ENCODE measurements at places on chromosomes 12 and 14.

DNA sequence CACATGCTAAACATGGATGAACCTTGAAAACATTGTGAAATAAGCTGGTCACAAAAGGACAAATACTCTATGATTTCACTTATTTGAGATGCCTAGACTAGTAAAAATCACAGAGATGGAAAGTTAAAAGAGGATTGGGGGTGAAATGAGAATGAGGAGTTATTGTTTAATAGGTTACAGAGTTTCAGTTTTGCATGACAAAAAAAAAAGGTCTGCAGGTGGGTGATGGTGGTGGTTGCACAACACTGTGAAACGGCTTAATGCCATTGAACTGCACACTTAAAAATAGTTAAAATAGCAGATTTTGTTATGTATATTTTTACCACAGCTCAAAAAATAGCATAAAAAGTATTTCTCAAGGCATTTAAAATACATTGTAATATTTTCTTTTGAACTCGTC lies 151.9 kb upstream of the NRXN3 start:
- DNase-seq = no peak

DNA sequence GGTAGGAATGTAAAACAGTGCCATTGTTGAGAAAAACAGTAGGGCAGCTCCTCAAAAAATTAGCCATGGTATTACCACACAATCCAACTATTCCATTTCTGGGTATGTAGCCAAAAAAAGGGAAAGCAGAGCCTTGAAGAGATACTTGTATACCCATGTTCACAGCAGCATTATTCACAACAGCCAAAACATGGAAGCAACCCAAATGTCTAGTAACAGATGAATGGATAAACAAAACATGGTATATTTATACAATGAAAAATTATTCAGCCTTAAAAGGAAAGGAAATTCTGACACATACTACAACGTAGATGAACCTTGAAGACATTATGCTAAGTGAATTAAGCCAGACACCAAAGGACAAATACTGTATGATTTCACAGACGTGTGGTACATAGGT lies 67.6 kb upstream of the GNG2 start:
- no peak for DNase-seq

GRCh38 chr12:82721726-82722125 lies 35.0 kb downstream of the TMTC2 start:
- DNase-seq = no peak

- no peak for DNase-seq
These were observed 153.4 kb downstream of the EFCAB11 start for GRCh38 chr14:89801136-89801535.

DNA sequence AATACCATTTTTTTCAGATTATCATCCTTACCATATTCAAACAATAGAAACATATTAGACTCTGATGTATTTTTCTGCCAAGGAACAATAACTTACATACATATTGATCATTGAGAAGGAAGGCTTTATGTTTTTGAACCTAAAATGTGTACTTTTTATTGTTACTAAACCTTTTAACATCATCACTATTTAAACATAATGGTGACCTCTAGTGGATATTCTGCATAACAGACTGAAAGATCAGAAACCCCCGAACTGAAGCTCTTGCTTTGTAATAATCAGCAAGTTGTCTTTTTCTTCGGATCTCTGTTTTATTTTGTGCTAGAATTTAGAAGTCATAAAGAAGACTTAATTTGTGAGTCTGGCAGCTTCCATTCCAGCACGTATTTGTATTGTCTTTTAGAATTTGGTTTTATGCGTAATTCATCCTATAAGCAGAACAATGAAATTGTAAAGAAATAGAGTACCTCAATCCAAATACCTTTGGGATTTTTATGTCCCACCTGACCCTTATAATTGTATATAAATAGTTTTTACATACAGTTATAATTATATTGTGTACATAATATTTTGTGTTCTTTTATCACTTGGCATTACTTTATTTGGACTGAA lies 125.9 kb upstream of the ATF1 start:
- DNase-seq = no peak

DNA sequence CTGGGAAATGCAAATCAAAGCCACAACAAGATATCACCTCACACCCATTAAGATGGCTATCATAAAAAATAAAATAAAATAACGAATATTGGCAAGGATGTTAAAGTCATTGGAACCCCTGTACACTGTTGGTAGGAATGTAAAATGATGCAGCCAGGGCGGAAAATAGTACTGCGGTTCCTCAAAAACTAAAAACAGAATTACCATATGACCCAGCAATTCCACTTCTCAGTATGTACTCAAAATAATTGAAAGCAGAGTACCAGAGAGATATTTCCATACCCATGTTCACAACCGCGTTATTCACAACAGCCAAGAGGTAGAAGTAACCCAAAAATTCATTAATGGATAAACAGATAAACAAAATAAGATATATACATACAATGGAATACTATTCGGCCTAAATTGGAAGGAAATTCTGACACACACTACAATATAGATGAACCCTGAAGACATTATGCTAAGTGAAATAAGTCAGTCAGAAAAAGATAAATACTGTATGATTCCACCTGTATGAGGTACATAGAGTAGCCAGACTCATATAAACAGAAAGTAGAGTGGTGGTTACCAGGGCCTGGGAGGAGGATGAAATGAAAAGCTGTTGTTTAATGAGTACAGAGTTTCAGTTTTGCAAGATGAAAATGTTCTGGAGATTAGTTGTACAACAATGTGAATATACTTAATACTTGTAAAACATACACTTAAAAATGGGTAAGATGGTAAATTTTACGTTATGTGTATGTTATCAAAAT lies 84.6 kb downstream of the TXNDC16 start:
- DNase-seq = no peak

DNA sequence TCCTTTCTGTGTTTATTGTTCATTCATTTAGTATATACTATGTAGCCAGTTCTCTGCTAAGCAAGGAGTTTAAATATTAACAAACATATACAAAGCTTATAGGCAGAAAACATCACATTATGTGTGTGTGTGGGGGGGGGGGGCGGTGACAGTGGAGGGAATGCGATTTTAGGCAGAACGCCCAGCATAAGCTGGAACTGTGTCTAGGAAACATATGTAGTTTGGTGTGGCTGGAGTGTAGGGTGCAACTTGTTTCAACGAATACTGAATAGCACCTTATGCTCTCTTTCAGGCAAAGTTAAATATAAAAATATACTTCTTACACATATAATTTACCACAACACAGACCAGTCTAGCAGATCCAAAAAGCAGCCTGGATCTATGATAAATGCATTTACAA lies 980.6 kb downstream of the SLC6A15 start:
- no peak for DNase-seq

GRCh38 chr12:2359725-2360629 lies 307.2 kb downstream of the CACNA1C start:
- no peak for DNase-seq

DNA sequence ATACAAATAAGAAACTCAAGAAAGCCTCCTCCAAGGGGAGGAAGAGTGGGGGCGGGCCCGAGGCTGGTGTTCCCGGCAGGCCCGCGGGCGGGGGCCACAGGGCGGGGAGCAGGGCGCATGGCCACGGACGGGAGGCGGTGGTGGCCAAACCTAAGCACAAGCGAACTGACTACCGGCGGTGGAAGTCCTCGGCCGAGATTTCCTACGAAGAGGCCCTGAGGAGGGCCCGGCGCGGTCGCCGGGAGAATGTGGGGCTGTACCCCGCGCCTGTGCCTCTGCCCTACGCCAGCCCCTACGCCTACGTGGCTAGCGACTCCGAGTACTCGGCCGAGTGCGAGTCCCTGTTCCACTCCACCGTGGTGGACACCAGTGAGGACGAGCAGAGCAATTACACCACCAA lies 8.7 kb downstream of the DACT1 start:
- DNase-seq = no peak

- DNase-seq = no peak
These were observed 473.1 kb downstream of the ATP23 start for GRCh38 chr12:58414398-58414871.

GRCh38 chr14:71539650-71540285 lies 392.5 kb upstream of the RGS6 start:
- DNase-seq = no peak

- DNase-seq = no peak
These were observed 218.1 kb downstream of the RMST start for GRCh38 chr12:97680751-97681150.

- DNase-seq = no peak
These were observed 264.7 kb downstream of the ZFP36L1 start for GRCh38 chr14:68528040-68528687.

Measured in activated T-helper 1 cell treated with anti-CD3 and anti-CD28 coated beads, Interleukin-2, amount 50 U/mL, for 16 hours (primary cell).